ENCODE measurements at places on chromosomes 5 and 9. TPM values are rescaled to one million over a fixed set of nuclear protein-coding genes. Genes with fewer than 3 reads are reported as not detected.
A peak's percentile ranks its signal among the peaks of the same experiment; 100 is the strongest.

Gene SLC24A2
- total RNA-seq, result not detected

- no peak for DNase-seq
Observed at GRCh38 chr5:35058374-35058788, 10.6 kb upstream of the AGXT2 start.

GRCh38 chr5:127011153-127011552 is 19.2 kb downstream of the MARCHF3 start:
- DNase-seq, result no peak

GRCh38 chr9:86948074-86948929 is 996 bp upstream of the GAS1 start:
- DNase-seq, result no peak

DNA sequence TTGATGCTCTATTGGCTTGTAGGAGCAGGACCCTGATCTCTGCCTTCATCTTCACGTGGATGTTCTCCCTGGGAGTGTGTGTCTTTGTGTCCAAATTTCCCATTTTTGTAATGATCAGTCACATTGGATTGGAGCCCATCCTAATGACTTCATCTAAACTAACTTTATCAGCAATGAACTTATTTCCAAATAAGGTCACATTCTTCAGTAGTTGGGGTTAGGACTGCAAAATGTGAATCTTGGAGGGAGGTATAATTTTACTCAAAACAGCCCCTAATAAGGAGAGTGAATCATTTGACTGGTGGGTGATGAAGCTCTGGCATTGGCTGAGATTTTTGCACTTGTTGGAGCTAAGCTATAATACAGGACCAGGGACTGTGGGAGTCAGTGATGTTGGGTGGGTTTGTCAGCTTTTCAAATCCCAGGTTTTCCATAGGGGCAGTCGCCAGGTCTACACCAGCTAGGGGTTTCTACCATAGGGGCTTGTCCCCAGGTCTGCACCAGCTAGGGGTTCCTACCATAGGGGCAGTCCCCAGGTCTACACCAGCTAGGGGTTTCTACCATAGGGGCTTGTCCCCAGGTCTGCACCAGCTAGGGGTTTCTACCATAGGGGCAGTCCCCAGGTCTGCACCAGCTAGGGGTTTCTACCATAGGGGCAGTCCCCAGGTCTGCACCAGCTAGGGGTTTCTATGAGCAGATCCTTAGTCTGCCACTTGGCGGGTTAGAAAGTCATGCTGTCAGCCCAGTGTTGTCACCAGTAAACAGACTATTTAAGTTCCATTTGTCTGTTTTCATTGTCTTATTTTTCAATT is 382.6 kb upstream of the DAP start:
- no peak for DNase-seq

- DNase-seq, result no peak
Observed at GRCh38 chr5:150460781-150461180, 11.2 kb upstream of the RPS14 start.

Gene SHB
- total RNA-seq, result 77.8 TPM

DNA sequence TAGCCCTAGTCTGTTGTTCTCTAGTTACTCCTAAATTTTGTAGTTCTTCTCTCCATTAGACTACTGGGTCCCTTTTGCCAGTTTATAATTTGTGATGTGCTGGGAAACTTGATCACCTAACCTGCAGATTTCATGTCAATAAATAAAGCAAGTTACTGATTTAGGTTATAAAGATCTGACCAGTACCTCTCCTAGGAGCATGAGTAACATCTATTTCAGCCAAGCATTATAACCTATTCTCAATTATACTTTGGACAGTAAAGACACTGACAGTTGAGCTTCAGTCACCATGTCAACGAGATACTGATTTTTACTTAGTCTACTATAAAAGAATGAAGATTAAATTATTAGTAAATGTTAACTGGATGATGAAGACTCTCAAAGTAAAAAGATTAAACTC is 36.7 kb downstream of the CSNK1A1 start:
- DNase-seq, result no peak

GRCh38 chr5:24067208-24067607 is 559.8 kb downstream of the PRDM9 start:
- DNase-seq, result no peak

- DNase-seq, result peak; percentile 49
Observed at GRCh38 chr9:134631881-134632280, 9.7 kb upstream of the COL5A1 start.

GRCh38 chr9:137417161-137418021 is 5.6 kb downstream of the EXD3 start:
- no peak for DNase-seq

Gene SPINK1
- not detected for total RNA-seq

- no peak for DNase-seq
Observed at GRCh38 chr5:150655221-150655620, 5.8 kb upstream of the MYOZ3 start.

Gene NEUROG1
- total RNA-seq, result not detected

Gene IL33
- total RNA-seq, result 38.0 TPM

DNA sequence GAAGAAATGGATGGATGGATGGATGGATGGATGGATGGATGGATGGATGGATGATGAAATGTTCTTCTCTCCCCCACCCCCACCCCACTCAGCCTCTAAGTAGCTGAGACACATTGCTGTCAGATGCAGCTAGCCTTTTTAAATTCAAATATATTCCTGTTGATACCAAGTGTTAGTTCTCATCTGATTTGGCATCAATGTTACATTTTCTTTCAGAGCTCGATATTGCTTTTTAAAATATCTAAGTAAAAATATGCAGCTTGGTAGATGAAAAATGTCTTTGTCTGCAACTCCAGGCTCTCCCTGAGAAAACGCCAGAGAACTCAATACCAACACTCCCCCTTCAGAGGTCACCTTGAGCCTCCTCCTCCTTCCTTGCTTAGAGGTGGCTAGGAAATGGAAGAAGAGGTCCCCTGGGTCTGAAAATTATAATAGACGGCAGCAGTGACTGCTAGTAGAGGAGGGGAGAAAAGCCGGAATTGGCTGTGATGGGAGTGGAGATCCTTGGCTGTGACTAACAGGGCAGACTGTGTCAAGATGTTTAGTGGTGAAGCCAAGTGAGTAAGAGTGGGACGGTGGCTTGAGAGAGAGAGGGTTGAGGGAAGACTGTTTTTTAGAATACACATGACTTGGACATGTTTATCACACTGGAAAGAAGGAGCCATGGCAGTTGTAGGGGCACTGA is 156.0 kb downstream of the ZNF462 start:
- DNase-seq, result no peak

DNA sequence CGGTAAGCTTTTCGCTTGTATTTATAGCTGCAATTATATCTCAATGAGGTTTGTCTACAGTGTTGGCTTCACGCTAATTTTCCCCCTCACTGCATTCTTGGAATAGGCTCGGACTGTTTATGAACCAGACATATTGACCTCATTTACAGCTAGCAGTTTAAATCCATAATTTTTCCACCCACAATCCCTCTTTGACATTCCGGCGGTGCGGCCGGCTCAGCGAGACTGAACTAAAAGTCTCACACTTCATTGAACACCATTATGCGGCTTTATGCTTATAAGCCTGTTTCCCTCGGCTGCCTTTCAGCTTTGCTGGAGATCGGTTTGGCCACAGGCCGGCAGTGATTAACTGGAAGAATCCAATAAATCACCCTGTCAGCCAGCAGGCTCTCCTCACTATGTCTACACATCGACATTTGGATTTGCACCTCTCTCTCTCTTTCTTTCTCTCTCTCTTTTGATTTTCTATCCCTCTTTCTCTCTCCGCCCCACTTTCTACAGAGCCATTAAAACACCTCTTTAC is 315.0 kb upstream of the TLE4 start:
- no peak for DNase-seq

DNA sequence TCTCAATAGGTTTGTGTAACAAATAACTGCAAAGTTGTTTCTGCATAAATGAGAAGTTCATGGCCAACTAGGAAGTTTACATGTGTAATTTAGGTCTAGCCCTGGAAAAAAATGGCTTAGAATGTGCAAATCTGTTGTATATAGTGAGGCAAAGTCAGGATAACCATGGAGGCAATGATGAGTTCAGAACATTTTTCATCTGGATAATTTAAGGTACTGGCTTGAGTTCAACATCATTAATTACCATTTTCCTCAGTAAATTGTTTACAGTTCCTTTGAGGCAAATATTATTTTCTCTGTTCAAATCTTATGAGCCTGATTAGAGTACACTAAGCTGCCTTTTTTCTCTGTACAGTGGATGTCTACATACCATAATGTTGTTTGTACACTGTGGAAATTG is 1259.0 kb upstream of the NUDT12 start:
- no peak for DNase-seq

GRCh38 chr9:133979273-133979920 is 12.7 kb downstream of the VAV2 start:
- no peak for DNase-seq

GRCh38 chr9:126939821-126940221 is 25.2 kb downstream of the RALGPS1 start:
- DNase-seq, result no peak

DNA sequence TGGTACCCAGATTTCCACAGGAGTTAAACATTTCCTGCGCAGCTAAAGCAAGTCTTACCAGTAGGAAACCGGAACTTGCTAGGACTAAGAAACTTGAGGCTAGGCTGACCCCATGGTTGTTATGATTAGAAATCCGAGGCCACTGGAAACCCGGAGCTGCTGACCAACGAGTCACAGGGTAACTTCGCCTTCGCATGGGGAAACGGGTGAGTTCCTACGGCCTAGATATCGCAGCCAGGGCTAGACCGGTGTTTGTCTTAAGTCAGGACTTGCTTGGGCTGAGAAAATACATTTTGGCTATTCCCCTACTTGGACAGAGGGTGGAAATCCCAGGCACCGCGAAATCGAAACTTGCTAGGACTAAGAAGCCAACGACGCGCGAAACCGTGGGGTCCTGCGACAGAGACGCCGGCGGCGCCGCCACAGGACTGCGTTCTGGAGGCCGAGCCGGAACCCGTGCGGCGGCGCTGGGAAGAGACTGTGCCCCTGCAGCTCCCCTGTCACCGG is 1.6 kb upstream of the ANXA2R start:
- no peak for DNase-seq

GRCh38 chr5:98975223-98975622 is 46.4 kb upstream of the CHD1 start:
- no peak for DNase-seq

GRCh38 chr5:99386406-99387077 is 457.7 kb upstream of the CHD1 start:
- DNase-seq, result no peak

- no peak for DNase-seq
Observed at GRCh38 chr5:1034421-1034905, 25.9 kb downstream of the NKD2 start.

GRCh38 chr9:127114606-127115005 is 7.8 kb downstream of the ANGPTL2 start:
- DNase-seq, result no peak

GRCh38 chr5:219991-220390 is 1.9 kb downstream of the SDHA start:
- DNase-seq, result no peak

Gene TMEM171
- total RNA-seq, result not detected

- no peak for DNase-seq
Observed at GRCh38 chr9:135335691-135336181, 143.8 kb upstream of the PPP1R26 start.

GRCh38 chr5:174504266-174504726 is 220.1 kb upstream of the MSX2 start:
- DNase-seq, result no peak

Gene SLC1A1
- total RNA-seq, result 6.5 TPM

Gene PRR16
- 28.7 TPM for total RNA-seq

Gene PCDHB15
- 2.9 TPM for total RNA-seq

- no peak for DNase-seq
Observed at GRCh38 chr9:130867556-130867955, 29.1 kb downstream of the QRFP start.

GRCh38 chr9:23672151-23672550 is 153.9 kb downstream of the ELAVL2 start:
- DNase-seq, result no peak

DNA sequence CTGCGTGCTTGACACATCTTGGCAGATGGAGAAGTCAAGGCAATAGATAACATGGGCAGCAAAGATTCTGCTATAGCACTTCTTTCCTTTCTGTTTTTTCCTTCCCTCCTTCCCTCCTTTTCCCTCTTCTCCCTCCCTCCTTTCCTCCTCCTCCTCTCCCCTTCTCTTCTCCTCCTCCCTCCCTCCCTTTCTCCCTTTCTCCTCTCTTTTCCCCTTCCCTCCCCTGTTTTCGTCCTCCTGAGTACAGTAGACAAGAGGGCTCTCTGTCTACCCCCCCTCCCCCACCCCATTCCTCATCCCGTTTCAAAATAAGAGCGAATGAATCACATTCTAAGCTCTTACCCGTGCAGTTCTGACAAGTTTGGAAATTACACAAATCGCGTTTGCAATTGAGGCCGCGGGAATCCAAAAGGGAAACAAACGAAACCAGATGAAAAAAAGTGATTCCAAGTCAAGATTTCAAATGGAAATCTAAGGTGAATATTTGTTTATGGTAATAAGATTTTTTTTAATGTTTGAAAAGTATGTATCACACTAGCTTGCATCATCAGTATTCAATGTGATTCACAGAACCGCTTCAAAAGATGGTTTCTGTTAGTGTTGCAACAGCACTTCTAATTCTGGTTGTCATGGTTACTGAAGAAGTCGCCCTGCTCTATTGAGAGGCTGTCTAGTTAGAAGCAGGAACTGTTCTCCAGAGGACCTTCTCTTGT is 1.3 kb downstream of the NIM1K start:
- peak; percentile 64 for DNase-seq

DNA sequence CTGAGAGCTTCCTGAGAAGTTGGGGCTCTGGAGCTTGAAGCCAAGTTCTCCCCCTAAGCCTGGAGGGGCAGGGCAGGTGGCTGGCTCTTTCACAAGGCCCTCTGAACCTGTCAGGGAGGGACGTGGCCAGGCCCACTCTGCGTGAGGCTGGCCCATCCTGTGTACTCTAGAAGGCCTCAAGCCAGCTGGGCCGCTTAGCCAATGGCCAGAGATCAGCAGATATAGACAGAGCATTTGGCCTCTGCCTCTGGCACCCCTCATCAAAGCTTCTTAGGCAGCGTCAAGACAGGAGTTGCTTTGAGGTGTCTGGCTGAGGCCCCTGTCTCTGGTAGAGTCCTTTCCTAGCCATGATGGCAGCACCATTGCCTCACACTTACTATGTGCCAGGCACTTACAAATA is 105.6 kb downstream of the FGF18 start:
- DNase-seq, result no peak

Gene GFRA3
- not detected for total RNA-seq

DNA sequence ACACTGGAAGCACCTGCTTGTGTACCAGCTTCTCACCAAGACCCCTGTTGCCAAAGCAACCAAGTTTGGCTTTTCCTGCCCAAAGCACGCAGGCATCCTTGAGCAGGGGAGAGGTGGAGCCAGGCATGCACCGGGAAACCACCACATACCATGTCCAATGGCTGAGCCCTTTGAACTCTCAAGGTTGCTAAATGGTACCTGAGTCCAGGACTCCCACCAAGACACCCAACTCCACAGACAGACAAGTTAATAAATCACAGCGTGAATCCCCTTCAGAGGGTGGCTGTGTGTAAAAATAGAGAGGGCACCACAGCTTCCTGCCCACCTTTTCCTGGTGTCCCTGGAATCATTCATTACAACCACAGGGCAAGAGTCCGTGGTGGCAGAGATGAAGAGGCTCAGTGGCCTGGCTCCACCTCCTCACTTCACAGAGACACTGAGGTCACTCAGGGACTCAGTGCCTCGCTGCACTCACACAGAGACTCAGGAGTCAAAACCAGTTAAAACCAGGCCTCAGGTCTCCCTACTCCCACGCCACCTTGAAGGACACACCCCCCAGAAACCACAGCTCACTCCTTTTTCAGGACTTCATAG is 143.7 kb downstream of the C5orf15 start:
- DNase-seq, result no peak

Gene PGGT1B
- 4.0 TPM for total RNA-seq

Gene SPINK4
- total RNA-seq, result not detected

Measured in ascending aorta (tissue), 2 donors.